Naive thymus-derived CD8-positive, alpha-beta T cell (primary cell): ENCODE measurements at places on chromosomes 4 and X. TPM values are rescaled to one million over a fixed set of nuclear protein-coding genes. Genes with fewer than 3 reads are reported as not detected.

DNA sequence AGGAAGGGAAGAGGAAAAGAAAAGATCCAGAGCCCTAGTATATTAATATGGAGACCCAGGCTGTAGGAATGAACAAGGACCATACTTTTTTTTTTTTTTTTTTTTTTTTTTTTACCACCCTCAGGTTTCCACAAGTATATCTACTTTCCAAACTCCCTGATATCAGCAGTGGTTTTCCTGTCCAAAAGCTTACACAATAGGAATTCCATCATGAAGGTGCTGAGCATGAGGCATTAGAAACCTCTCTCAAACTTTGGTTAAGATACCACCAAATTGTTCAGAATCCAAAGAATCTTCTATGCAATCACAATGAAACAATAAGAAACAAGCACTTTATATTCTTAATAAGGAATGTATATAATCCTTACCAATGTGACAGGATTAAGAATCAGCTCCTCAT is 26.5 kb downstream of the RPS6KA3 start:
- no peak for DNase-seq

DNA sequence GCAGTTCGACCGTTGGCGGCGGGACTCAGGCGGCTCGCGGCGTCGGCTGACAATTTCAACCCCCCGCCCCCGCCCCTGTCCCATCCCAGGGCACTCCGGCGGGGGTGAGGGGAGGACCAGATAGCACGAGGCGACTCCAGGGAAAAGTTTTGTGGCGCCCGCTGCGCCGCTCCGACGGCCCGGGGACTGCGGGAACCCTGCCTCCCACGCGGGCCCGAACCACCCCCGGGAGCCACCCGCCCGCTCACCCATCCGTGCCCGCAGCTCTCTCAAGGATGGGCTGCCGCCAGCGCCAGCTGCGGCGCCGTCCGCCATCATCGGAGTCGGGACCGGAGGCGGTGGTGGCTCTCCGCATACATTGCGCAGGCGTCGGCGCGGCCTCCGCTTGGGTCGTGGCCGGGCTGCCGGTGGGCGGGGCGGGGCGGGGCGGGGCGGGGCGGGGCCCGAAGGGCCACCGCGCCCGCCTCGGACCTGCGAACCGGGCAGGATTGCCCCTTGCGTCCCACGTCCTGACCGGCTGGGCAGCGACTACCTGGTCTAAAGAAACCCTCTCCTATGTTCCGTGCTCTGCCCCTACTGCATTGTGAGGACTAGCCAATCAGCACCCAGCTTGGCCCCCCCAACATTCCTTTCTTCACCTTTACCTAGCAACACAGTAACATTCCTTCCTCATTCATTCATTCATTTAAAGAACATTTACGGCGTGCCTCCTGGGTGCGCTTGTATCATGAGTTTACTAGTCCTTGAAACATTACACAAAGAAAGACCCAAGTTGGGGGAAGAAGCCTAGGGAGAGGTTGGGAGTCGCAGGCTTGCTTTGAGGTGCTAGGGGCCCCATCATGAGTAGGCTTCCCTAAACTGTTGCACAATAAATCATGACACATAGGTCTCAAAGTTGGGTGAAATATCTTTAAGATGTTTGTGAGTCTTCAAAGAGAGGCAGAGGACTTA is at the start of gene MAP7D3:
Gene MAP7D3 (minus strand): TSS at position 360 of the 951 bp plus-strand sequence. CDS start 42 bp downstream, at position 318.
- peak; percentile 73 for DNase-seq

DNA sequence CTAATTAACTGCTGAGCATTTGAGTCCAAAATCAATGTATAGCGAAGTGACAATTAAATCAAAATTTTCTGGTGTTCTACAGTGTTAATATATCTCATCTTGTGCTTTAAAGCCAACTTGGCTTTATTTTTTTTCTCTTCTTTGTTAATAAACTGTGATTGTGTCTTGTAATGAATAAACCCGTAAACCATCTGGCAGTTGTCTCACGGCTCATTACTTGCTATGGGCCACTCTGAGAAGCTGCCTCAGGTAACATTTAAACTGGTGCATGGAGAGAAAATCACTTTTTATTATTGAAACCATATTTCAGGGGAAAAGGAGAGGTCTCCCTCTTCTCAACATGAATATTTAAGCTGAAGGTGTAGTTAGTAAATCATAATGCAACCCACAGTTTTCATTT is 694.0 kb downstream of the KCTD8 start:
- DNase-seq, result no peak

- DNase-seq, result no peak
Observed at GRCh38 chr4:2048831-2049230, 10.3 kb upstream of the NAT8L start.

The LRP2BP gene
- polyA plus RNA-seq, result 0.24 TPM

The MAOA gene
- not detected for polyA plus RNA-seq
